M059J (cell line): ENCODE measurements at places on chromosomes 4 and X.

- DNase-seq = no peak
Measured at GRCh38 chrX:131424895-131425294, 119.0 kb upstream of the OR13H1 start.

DNA sequence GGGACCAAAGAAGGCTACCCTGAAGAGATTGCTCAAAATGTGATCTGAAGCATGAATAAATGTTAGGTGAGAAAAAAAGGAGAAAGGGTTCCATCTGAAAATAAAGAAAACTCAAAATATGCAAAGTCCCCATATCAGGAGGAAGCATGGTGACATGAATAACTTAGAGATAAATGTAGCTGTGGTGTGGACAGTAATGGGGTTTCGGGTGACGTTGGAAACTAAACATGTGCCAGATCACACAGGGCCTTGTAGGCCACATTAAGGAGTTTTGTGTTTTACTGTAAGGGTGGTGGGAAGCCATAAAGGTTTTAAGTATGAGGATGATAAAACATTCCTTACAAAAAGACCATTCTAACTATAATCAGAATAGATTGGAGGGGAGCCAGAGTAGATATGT, 40.3 kb upstream of the ACSL4 start:
- DNase-seq = no peak

GRCh38 chrX:136856551-136856950, 24.0 kb downstream of the RBMX start:
- DNase-seq = no peak

- no peak for DNase-seq
Measured at GRCh38 chrX:78643874-78644273, 15.3 kb downstream of the RTL3 start.

GRCh38 chrX:113539599-113540356, 699.1 kb upstream of the AMOT start:
- no peak for DNase-seq

- DNase-seq = no peak
Measured at GRCh38 chr4:124958847-124959246, 246.3 kb upstream of the ANKRD50 start.

DNA sequence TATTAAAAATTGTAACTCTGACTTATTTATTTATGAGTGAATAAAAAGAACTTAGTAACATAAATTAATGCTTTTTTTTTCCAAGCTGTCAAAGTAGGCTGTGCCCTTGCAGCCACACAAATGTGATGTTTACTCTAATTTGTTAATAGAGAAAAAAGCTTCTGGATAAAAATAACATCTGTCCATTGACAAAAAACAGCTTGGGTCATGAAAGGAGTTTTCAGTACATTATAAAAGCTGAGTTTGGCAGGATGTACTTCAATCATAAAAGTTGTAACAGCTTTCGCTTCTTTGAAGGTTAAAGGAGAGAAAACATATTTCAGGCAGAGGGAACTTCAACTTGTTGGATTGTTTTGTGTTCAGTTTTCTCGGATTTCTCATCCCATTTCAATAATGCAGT, 105.6 kb downstream of the SLC4A4 start:
- no peak for DNase-seq

GRCh38 chr4:105895583-105896460, 551 bp downstream of the NPNT start:
- DNase-seq = peak; percentile 7

DNA sequence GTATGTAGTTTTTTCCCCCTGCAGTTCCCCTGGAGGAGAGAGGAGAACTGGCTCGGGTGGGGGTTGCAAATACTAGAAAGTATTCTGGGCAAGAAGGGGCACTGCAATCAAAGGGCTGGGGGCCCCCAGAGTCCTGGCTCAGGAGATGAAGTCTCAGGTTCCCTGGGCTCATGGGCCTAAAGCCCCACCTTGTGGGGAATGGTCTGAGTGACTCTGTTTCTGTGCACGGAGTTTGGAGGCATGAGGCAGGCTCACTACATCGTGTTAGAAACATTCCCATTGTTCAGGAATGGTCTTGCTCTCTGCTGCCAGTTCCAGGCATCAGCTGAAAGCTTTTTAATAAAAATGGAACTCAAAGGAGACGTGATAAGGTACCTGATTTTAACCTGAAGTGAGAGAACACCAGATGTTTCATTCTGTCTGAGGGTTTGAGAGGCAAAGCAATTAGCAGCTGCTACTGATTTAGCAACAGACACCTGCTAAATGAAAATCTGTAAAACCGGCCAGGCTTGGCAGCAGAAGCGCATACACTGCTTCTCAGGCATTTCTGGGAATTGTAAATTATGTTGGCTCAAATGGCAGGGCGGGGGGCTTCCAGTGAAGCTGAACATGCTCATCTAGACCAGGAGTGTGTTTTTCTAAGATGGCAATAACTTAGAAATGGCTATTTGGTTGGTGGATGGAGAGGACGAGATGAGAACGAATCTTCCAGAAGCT, 122.7 kb downstream of the TMEM164 start:
- peak; percentile 11 for DNase-seq

GRCh38 chr4:89301902-89302301, 5.7 kb downstream of the GPRIN3 start:
- no peak for DNase-seq
